Activated T-helper 1 cell treated with anti-CD3 and anti-CD28 coated beads, Interleukin-12 subunit alpha, Interleukin-12 subunit beta, Interleukin-2, Interleukin-4 antibody, amounts not matched to agents 30 ng/mL and 10 ng/mL and 1 ng/mL, durations not matched to agents 14 hours and 24 hours and 36 hours (primary cell): ENCODE measurements at places on chromosomes 6 and 20.

GRCh38 chr6:170057961-170058877 is 232.7 kb downstream of the DLL1 start:
- no peak for DNase-seq

GRCh38 chr20:19993958-19994669 is 23.0 kb upstream of the NAA20 start:
- no peak for DNase-seq

GRCh38 chr6:145277358-145278086 is 457.8 kb downstream of the EPM2A start:
- DNase-seq: no peak

DNA sequence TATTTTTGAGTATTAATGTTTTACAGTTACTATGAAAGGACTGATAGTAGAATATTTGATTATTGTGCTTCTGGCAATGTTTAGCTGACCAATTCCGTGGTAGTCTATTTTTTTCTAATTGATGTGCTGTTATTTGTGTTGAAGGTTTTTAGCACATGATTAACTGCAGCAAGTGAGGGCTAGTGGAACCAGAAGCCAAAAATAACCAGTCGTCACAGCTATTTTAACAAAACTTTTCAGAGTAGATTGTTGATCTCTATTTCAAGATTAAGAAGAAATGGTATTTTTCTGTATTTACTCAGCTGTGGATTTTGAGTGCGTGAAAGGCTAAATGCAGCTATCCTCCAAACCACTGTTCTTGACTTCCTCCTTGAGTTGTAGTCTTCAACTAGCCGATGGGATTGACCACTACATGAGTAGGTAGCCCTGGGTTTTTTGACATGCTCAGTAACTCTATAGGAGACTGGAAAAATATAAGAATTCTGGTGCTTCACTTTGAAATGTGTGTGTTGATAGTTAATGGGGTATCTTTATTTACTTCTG is 258.0 kb downstream of the ZFAND3 start:
- no peak for DNase-seq
